Fibroblast of skin of right quadriceps (primary cell): ENCODE measurements at places on chromosomes 12 and 14.

GRCh38 chr14:104732931-104733681 lies 9.1 kb downstream of the ADSS1 start:
- DNase-seq, result no peak

DNA sequence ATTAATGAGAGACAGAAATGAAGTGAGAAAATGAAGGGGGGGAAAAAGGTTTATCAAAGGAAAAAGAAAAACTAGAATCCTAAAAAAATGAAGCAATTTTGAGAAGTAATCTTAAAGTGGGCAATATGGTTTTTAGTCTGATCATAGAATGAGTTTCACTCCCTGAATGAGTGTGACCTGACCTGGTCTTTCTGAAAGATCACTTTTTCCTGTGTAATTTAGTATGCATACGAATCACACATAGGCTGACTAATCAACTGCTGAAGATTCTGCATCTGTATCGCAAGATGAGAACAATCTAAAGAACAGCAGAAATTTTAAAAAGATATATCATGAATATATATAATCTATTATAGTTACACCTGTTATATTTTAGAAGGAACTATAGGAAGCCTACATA lies 11.3 kb downstream of the GNPTAB start:
- DNase-seq, result no peak

GRCh38 chr14:23638414-23639047 lies 2.4 kb downstream of the DHRS2 start:
- DNase-seq, result no peak

DNA sequence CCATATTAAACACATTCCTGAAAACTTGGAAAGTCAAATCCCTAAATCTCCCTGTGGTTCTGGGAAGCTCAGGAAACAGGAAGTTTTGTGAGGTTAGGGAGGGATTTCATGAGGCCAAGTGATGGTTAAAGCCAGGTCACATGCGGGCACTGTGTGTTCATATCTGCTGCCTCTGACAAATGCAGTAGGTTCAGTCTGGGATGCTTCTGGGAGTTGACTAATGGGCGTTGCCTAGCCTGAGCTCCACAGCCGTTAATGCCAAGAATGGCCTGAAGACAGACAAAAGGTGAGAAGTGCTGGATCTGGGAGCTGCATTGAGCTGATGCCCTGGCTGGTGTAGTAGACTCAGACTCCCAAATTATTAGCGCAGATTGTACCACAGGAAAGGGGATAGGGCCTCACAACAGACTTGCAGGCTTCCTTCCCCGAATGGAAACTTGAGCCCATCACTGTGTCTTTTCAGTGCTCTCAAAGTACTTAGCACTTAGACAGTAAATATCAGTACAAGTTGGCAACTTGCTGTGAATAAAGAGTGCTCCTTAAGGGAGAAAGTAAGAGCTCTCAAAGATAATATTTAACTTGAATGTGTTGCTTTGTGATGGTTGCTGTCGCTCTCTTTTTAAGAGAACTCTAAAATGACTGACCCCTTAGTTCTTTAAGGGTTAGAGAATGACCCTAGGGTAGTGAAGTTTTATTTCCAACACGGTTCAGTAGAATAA lies 17.3 kb downstream of the GSG1 start:
- DNase-seq, result peak; percentile 35

DNA sequence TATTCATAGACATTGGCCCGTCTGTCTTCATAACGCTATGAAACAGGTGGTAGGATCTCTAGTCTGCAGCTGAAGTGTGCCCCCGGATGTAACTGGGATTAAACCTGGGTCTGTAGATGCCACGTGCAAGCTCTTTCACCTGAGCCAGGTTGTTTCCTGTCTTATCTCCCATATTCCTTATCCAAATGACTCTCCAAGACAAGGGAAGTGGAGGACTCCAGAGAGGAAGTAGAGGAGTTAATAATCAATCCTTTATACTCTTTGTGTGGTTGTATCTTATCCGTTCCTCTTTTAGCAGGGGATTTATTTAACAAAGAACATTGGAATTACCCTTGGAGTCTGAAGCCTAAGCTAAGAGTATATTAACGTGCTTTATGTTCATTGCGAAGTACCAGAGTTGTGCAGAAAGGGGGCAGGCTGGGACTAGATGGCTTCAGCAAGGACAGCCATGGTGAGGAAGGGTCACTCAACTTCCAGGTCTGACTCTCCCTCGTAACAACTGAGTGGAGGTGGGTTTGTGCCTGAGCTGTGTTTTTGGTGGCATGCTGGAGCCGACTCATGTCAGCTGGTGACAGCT lies 82.8 kb downstream of the RIN3 start:
- no peak for DNase-seq

- DNase-seq, result no peak
Measured at GRCh38 chr12:13945641-13946040, 35.8 kb downstream of the GRIN2B start.

DNA sequence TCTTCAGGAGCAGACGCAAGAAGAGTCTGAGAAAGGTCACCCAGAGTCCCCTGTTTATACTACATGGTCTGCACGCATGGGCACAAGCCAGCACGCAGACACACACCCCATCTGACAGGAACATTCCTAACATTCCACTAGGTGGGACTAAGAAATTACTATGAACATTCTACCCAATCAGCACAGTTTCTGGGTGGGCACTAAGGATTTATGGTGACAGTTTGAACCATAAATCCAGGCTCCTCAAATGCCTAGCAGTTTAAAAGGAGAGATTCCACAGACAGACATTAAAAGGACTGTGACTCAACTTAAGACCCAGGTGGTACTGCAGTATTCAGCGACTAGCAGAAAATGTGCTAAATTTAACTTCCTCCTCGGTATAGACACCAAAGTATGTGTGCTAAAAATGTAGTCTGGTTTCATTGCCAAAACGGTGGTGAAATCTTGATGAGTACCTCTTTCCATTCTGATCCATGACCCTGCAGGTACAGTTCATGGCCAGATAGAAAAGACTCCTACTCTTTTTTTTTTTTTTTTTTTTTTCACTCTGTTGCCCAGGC lies 16.2 kb downstream of the ABHD4 start:
- DNase-seq, result peak; percentile 99

GRCh38 chr14:89384023-89384422 lies 33.0 kb downstream of the FOXN3 start:
- no peak for DNase-seq

GRCh38 chr12:94994312-94994711 lies 9.2 kb downstream of the NDUFA12 start:
- peak; percentile 56 for DNase-seq

DNA sequence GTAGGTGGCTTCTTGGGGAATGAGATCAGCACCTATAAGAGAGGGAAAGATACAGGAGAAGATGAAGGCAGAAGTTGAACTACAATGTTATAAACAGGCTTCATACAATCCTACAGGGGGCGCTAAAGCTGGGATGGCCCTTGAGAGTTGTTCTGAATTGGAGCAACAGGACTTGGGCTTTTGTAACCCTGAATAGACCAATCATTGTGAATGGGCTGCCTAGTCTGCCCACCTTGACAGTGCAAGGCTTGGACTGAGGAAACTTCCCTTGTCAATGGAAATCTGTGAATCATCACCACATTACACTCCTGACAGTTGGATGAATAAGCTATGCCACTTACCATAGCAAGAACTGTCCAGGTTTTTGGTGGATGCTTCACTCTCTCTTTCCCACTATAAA lies 306.1 kb downstream of the KCNC2 start:
- DNase-seq, result no peak
